ENCODE measurements at places on chromosomes 4 and X. TPM values are rescaled to one million over a fixed set of nuclear protein-coding genes. Genes with fewer than 3 reads are reported as not detected.
A peak's percentile ranks its signal among the peaks of the same experiment; 100 is the strongest.

- H3K27ac ChIP-seq: no peak overlapping the region
- peaks cover 5% of the 10 kb centered on the region for H3K27me3 ChIP-seq
- H3K36me3 ChIP-seq: no peaks in the 10 kb centered on the region
- peak; percentile 33 for DNase-seq
- H3K4me1 ChIP-seq: peaks cover 4% of the 10 kb centered on the region
These were observed 38.8 kb upstream of the BEX4 start for GRCh38 chrX:103175944-103176753.

DNA sequence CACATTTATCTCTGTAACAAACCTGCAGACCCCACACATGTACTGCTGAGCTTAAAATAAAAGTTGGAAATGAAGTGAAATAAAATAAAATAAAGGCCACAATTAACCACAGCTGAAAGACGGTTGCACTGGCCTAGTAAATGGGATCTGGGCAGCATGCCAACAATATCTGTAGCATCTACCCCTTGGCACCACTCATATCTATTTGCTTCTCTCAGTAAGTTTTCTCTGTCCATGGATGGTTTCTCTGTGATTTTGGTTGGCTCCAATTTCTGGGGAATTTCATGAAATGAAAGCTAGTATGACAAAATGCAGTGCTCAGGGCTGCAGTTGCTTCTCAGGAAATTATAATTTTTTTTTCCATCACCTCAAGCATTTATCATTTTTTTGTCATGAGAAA, 172.0 kb upstream of the IL15 start:
- no peak overlapping the region for H3K27ac ChIP-seq
- H3K36me3 ChIP-seq: no peaks in the 10 kb centered on the region
- H3K4me1 ChIP-seq: no peaks in the 10 kb centered on the region
- H3K4me3 ChIP-seq: no peak overlapping the region
- H3K27me3 ChIP-seq: no peaks in the 10 kb centered on the region

GRCh38 chr4:154205471-154205870, 286.1 kb downstream of the DCHS2 start:
- H3K36me3 ChIP-seq: no peaks in the 10 kb centered on the region
- no peaks in the 10 kb centered on the region for H3K4me1 ChIP-seq
- H3K4me3 ChIP-seq: no peak overlapping the region
- DNase-seq: no peak

DNA sequence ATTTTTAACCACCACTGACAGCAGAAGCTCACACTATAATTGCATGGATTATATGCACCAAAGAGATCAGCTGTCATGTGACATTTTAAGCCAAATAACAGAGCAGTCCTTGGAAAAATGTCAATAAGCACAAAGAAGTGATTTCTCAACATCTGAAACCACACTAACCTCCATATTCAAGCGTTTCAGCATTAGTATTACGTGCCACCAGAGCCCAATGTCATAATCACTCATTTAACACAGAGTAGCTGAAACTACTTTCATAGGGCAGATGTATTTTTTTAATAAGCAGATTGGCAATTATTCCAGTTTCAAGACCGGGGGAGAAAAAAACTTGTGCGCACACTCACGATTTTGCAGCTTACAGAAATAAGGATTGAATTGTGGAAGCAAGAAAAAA, 76.6 kb downstream of the SH3KBP1 start:
- H3K36me3 ChIP-seq: peaks cover 23% of the 10 kb centered on the region
- H3K4me1 ChIP-seq: peaks cover 46% of the 10 kb centered on the region
- no peak for DNase-seq
- H3K27me3 ChIP-seq: no peaks in the 10 kb centered on the region
- H3K27ac ChIP-seq: peak overlapping the region; percentile 20

DNA sequence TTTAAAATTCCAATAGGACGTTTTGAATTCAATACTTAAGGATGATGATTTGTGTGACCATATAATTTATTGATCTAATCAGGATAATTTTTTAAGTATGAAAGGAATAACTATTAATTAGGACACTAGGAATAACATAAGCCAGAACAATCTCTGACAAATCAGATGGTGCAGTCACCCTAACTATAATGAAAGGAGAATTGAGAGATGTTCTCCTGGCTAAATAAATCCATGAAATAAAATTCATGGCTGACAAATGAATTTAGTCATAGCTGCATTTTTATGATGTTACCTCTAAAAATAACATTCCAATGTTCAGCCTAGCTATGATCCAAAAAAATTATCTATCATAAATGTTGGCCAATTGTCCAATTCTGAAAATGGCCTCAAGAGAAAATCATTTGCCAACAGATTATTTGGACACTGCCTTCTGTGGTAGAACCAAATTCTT, 190.6 kb upstream of the NEIL3 start:
- no peaks in the 10 kb centered on the region for H3K27me3 ChIP-seq
- no peaks in the 10 kb centered on the region for H3K4me1 ChIP-seq
- no peaks in the 10 kb centered on the region for H3K36me3 ChIP-seq
- DNase-seq: no peak

- DNase-seq: no peak
- no peak overlapping the region for H3K4me3 ChIP-seq
- no peak overlapping the region for H3K27ac ChIP-seq
- peaks cover 1% of the 10 kb centered on the region for H3K36me3 ChIP-seq
- no peaks in the 10 kb centered on the region for H3K27me3 ChIP-seq
These were observed 180.4 kb downstream of the MAML3 start for GRCh38 chr4:139973616-139974015.

SMIM31 gene
- not detected for total RNA-seq

UCHL1 gene
- total RNA-seq: 7.5 TPM

LRIT3 gene
- 0.08 TPM for total RNA-seq

RTL3 gene
- not detected for total RNA-seq

SERPINA7 gene
- total RNA-seq: not detected

OTUD6A gene
- not detected for total RNA-seq

CXXC4 gene
- not detected for total RNA-seq

Measured in activated naive CD8-positive, alpha-beta T cell treated with anti-CD3 and anti-CD28 coated beads for 36 hours (primary cell).